ENCODE measurements at places on chromosomes 11 and 22.
A peak's percentile ranks its signal among the peaks of the same experiment; 100 is the strongest.

DNA sequence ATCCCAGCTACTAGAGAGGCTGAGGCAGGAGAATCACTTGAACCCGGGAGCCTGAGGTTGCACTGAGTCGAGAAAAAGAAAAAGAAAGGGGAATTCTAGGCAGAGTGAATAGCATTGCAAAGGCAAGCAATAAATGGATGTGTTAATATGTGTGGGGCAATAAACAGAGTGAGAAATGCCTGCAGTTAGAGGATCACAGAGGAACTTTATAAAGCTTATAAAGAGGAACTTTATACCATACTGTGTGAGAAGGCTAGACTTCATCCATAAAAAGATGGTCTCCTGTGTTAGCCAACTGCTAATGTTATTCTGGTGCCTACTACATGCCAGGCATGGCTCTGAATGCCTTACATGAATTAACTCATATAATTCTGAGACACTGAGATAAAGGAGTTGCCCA is 841 bp downstream of the B3GNT6 start:
- no peak for DNase-seq

DNA sequence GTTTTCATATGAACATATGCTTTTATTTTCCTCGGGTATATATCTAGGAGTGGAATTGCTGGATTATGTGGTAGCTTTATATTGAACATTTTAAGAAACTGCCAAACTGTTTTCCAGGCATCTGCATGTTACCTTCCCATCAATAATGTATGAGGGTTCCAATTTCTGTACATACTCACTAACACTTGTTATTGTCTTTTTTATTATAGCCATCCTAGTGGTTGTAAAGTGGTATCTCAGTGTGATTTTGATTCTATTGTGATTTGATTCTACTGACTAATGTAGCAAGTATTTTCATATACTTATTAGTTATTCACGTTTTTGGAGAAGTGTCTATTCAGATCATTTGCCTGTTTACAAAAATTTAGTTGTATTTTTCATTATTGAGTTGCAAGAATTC is 2.0 kb downstream of the ANO5 start:
- DNase-seq: no peak

DNA sequence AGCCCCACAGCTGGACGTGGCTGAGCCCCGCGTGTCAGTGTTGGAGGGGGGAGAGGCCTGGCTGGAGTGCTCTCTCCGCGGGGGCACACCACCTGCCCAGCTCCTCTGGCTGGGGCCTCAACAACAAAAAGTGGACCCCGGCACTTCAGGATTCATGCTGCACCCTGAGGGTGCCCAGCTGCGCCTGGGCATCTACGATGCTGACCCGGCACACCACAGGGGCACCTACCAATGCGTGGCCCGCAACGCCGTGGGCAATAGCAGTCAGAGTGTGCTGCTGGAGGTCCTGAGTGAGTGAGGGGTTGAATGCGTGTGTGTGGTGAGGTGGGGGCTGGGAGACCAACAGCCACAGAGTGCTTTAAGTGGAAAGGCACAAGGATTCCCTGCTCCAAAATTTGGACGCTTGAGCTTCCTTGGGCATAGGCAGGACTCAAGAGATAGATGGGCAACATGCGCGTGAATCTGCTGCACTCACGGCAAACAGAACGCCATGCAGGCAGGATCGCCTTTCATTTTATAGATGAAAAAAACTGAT is 7.6 kb downstream of the VSIG10L2 start:
- DNase-seq: no peak

GRCh38 chr11:450809-451451 is 851 bp downstream of the PTDSS2 start:
- peak; percentile 63 for DNase-seq

- DNase-seq: no peak
Measured at GRCh38 chr11:48101958-48102357, 114.7 kb upstream of the OR4B1 start.

GRCh38 chr22:26679003-26679629 is 21.7 kb downstream of the MIAT start:
- peak; percentile 86 for DNase-seq

GRCh38 chr22:41341990-41342389 is 39.8 kb upstream of the TEF start:
- DNase-seq: no peak

DNA sequence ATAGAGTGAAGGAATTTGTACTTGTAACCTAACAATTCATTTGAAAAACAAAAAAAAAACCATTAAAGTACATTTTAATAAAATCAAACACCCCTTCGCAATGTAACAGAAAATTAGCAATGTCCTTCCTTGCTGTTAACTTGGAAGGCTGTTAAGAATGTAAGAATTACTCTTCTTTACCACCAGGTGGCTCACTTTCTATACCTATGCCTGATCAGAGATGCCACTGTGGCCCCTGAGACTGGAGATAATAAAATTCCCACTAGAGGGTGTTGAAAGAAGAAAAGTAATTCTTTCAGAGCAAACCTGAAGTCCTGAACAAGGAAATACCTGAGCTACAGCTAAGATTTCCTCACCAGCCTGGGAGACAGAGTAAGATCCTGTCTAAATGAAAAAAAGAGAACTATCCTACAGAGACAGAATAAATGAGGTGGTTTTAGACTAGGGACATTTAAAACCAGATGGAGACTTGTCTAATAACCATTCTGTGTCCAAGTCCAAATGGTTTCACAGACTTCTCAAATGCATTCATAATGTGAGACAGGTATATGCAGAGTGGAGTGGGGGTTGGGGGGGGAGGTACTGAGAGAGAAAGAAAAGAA is 1089.3 kb downstream of the FAM181B start:
- DNase-seq: peak; percentile 43

- no peak for DNase-seq
Measured at GRCh38 chr11:16862726-16863125, 124.3 kb downstream of the C11orf58 start.

GRCh38 chr11:83151274-83151977 is 5.5 kb upstream of the PCF11 start:
- DNase-seq: no peak
